Right renal cortex interstitium (tissue), 3 donors: ENCODE measurements at places on chromosomes 6 and 20.

- DNase-seq = no peak
Observed at GRCh38 chr6:158476389-158476788, 83.5 kb upstream of the TMEM181 start.

- DNase-seq = no peak
Observed at GRCh38 chr20:5784735-5785134, 34.5 kb downstream of the SHLD1 start.

DNA sequence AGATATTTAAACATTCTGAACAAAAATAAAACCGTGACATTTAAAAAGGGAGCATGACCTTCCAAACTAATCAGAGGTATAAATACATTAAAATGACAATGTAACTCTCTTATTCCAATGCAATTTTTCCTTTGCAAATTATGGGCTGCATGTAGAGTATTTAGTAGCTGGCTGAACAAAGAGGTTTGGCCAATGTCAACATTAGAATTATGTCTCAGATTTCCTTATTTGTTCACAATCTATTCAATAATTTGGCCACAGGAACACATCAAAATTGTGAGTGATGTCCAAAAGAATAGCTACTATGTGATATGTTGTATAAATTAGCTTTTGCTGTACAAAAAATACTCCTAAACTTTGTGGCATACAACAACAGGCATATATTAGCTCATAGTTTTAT lies 580.0 kb upstream of the MARCKS start:
- DNase-seq = no peak

GRCh38 chr6:48325701-48326100 lies 214.7 kb upstream of the PTCHD4 start:
- no peak for DNase-seq

- no peak for DNase-seq
Observed at GRCh38 chr20:9491324-9491723, 23.1 kb upstream of the LAMP5 start.

- DNase-seq = no peak
Observed at GRCh38 chr6:81909981-81910900, 157.8 kb upstream of the TENT5A start.

GRCh38 chr6:166724576-166724975 lies 97.5 kb upstream of the RPS6KA2 start:
- DNase-seq = no peak

DNA sequence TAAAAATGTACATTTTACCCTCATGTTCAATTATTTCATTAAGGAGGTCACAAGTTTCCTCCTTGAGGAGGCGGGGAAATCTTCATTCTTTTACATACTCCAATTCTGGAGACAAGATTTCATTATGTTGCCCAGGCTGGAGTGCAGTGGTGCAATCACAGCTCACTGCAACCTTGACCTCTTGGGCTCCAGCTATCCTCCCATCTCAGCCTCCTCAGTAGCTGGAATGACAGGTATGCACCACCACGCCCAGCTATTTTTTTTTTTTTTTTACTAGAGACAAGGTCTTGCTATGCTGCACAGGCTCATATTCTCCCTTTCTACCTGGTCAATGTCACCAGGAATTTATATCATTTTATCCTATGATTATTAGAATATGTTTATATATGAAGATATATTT lies 85.8 kb downstream of the FUT9 start:
- no peak for DNase-seq

DNA sequence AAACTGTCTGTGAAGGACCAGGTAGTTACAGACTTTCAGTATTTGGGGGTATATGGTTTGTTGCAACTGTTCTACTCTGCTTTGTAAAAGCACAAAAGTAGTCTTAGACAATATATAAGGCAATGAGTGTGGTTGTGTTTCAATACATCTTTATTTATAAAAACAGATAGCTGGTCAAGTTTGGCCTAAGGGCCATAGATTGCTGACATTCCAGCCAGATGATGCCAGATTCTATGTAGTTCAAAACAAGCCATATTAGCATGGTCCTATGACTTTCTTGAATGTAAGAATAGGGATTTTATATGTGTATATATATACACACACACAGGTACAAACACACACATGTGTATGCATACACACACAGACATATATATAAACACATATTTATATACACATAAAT lies 201.8 kb downstream of the GRIK2 start:
- no peak for DNase-seq

GRCh38 chr6:99147206-99147605 lies 199.5 kb upstream of the FBXL4 start:
- DNase-seq = no peak

GRCh38 chr6:111013144-111013915 lies 31.5 kb downstream of the RPF2 start:
- no peak for DNase-seq
